ENCODE measurements at places on chromosomes 7 and 10.

GRCh38 chr10:124999433-125000365 is 57.8 kb downstream of the ZRANB1 start:
- H3K4me1 ChIP-seq = peaks cover 7% of the 10 kb centered on the region
- H3K4me3 ChIP-seq = no peak overlapping the region

- no peak for DNase-seq
- no peaks in the 10 kb centered on the region for H3K27me3 ChIP-seq
- no peak overlapping the region for H3K27ac ChIP-seq
- H3K36me3 ChIP-seq = peaks cover 13% of the 10 kb centered on the region
- no peaks in the 10 kb centered on the region for H3K4me1 ChIP-seq
Measured at GRCh38 chr7:748446-748845, 21.4 kb upstream of the PRKAR1B start.

DNA sequence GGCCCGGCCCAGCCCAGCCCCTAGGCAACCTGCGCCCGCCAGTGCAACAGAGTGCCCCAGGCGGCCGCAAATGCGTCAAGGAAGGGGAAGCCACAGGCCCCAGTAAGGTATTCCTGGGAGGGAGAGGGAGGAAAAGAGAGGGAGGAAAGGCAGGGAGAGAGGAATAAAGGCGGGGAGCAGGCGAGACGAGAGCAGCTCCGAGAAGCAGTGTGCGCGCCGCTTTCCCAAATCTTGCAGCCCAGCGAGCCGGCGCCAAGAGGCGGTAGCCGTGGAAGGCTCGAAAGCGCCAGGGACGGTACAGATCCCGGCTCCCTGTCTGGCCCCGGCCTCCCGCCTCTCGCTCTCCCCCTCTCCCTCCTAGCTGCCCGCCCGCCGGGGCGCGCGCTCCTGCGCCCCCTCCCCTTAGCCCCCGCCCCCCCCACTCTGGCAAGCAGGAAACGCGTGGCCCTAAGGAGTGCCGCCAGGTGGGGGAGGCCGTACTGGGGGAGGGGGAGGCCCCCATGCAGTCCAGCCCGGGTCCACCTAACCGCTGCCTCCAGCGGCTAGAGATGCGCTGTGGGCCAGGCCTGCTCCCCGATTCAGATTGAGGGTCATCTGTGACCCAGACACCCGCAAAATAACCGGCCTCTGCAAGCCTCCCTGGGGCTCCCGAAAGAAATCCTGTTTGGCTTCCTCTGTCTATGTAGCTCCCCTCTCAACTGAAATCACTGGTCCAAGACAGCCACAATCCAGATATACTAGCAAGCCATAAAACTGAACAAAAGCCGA is 4.3 kb downstream of the HOXA10 start:
- H3K36me3 ChIP-seq = peaks cover 7% of the 10 kb centered on the region
- DNase-seq = no peak
- H3K4me1 ChIP-seq = peaks cover 60% of the 10 kb centered on the region
- H3K27me3 ChIP-seq = peaks cover 52% of the 10 kb centered on the region

- no peaks in the 10 kb centered on the region for H3K4me1 ChIP-seq
- no peak overlapping the region for H3K4me3 ChIP-seq
- H3K36me3 ChIP-seq = no peaks in the 10 kb centered on the region
- no peak overlapping the region for H3K27ac ChIP-seq
- no peak for DNase-seq
- no peaks in the 10 kb centered on the region for H3K27me3 ChIP-seq
Measured at GRCh38 chr10:84302223-84302622, 26.2 kb upstream of the CCSER2 start.

DNA sequence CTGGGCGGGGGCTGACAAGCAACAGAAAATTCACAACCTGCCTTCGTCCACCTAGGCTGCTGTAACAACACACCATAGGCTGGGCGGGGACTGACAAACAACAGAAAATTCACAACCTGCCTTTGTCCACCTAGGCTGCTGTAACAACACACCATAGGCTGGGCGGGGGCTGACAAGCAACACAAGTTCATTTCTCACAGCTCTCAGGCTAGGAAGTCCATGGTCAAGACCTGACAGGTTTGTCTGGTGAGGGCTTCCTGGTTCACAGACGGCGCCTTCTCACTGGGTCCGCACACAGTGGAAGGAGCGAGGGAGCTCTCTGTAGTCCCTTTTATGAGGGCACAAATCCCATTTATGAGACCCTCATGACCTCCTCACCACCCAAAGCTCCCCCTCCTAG is 52.2 kb downstream of the DIP2C start:
- H3K36me3 ChIP-seq = no peaks in the 10 kb centered on the region
- peaks cover 8% of the 10 kb centered on the region for H3K27me3 ChIP-seq
- no peak overlapping the region for H3K4me3 ChIP-seq
- H3K4me1 ChIP-seq = no peaks in the 10 kb centered on the region
- H3K27ac ChIP-seq = no peak overlapping the region
